Stimulated activated CD4-positive, alpha-beta T cell treated with anti-CD3 and anti-CD28 coated beads, Interleukin-4, amount 100 ng/mL, for 24 hours (primary cell): ENCODE measurements at places on chromosomes 5 and 9.

DNA sequence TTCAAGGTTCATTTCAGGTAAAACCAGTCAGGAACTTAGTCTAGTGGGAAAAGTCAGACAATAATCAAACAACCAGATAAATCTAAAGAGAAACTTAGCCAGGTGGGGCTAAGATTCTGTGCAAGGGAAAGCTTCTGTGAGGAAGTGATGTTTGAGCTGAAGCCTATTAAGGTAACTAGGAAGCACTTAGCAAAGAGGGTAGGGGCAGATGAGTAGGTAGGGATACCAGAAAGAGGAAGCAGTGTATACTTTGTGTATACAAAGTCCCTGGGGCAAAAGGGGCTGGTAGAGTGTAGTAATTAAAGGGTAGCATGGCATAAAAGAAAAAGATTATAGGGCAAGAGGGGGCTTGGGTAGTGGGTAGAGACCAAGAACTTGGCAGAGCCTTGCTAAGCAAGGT lies 3.6 kb upstream of the SPATA24 start:
- DNase-seq = no peak

- DNase-seq = no peak
Measured at GRCh38 chr9:8332331-8332650, 532.7 kb upstream of the DMAC1 start.

GRCh38 chr5:144864118-144864517 lies 693.4 kb downstream of the KCTD16 start:
- DNase-seq = no peak

DNA sequence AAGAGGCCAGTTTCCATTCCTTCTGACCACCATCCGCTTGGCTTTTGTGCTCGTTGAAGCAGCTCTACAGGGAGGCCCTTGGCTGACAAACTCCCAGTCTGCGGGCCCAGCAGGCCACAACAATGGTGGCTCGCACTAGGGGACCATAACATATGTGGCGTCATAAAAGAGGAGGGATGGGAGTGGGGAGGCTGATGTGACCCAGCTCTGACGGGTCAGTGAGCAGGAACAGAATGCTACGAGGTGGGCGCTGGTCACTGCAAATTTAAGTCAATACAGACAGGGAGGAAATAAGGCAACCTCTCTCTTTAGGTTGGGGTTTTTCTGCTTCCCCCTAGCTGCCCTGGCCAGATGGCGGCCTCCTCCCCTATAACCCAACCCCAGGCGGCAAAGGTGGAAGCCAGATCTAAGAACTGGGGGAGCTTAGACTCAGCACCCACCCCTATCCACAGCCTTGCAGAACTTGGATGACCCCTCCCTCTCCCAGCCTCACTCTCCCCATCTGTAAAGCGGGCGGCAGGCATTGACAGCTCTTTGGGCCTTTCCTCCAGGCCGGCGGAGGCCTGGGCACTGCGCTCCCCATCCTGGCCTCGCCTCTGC lies 778 bp downstream of the FRRS1L start:
- no peak for DNase-seq

DNA sequence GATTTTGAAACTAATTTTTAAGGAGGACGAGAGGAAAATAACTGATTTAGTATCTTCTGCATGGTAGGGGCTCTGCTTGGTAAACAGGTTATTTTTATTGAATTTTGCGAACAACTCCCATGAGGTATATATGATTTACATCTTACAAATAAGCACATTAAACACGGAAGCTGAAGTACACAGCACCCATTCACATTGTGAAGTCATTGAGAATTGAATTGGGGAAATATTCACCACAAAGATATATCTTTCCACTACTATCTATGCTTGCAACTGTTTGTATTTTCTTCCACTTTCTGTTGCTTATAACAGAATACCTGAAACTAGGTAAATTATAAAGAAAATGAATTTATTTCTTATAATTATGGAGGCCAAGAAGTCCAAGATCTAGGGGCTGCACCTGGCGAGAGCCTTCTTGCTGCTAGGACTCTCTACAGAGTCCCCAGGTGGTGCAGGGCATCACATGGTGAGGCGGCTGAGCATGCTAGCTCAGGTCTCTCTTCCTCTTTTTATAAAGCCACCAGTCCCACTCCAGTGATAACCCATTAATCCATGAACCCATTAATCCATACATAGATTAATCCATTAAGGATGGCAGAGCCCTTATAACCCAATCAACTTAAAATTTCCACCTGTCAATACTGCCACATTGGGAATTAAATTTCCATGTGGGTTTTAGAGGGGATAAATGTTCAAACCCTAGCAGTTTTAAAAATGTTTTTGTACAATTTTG lies 79.0 kb upstream of the ZNF608 start:
- no peak for DNase-seq
